ENCODE measurements at places on chromosomes 2 and 18.
A peak's percentile ranks its signal among the peaks of the same experiment; 100 is the strongest.

GRCh38 chr2:234608946-234609345, 112.1 kb upstream of the ARL4C start:
- H3K27ac ChIP-seq, result no peak overlapping the region
- H3K4me3 ChIP-seq, result no peak overlapping the region
- H3K36me3 ChIP-seq, result no peaks in the 10 kb centered on the region
- H3K4me1 ChIP-seq, result no peaks in the 10 kb centered on the region
- no peak for DNase-seq

DNA sequence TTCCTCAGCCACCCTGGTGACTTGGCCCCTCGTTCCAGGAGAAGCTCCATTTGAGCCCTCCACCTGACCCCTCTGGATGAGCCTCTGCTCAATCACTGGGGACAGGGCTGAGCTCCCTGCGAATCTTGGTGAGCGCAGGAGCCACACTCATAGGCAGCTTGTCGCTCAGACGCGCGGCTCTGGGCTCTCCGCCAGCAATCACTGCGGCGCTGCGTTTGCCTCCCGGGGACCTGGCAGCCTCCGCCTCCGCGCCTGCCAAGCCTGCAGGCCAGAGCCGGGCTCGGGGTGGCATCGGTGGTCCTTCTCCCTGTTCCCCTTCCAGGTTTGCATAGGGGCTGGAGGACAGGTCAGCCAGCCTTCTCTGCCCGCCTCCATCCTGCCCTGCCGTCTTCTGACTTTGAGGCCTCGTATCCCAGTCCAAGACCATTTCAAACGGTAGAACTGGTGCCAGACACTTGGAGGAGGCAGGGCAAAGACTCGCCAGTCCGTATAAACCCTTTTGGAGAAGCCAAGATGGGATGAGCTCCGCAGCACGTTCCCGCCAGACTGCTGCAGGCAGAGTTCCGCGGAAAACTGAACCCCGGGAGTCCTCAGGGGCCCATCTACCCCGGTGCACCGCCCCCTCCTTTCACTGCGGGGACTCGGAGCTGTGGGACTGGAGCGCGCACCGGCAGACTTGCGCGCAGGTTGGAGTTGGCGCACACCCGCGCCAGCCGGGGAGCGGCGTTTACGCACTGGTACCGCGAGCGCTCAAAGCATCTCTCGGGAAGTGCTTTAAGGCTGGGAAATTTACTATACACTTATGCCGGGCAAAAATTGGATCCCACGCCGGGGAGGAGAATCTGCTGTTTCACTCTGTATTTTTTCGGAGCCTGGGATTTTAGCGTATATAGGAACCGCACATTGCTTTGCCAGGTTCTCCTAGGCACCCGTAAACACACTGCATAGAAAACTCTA, 1.1 kb upstream of the TACR1 start:
- peaks cover 52% of the 10 kb centered on the region for H3K27me3 ChIP-seq
- peak overlapping the region; percentile 58 for H3K4me3 ChIP-seq
- no peaks in the 10 kb centered on the region for H3K36me3 ChIP-seq
- H3K4me1 ChIP-seq, result peaks cover 13% of the 10 kb centered on the region

DNA sequence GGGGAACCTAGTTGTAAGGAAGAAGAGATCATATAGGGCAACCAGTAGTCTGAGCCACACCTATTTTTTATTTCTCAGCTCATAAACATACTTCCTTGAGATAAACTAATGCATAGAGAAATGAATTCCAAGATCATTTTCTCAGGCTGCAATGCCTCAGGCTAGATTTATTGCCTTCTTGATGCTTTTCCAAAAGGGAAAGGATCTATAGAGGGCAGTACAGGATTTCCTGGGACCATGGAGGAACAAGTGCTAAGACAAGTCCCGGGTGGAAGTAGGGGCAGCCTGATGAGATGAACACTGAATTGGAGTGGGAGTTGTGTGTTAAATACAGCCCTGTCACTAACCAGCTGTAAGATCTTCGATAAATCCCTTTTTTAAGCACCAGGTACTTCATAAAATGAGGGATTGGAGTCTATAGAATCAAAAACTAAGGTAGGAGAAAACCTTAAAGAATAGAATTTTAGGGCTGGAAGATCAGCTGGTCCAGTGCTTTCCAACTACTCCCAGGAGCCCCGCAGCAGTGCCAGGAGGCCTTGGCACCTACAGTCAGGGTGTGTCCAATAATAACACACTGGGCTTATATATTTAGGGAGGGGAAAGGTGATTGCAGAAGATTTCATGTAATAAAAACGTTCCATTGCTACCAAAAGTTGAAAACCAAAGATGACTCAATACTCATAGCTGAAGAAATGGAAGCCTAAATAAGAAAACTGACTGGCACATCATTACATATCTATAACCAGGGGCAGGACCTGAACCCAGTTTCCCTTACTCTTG, 58.1 kb downstream of the SERTAD2 start:
- H3K27me3 ChIP-seq, result peaks cover 24% of the 10 kb centered on the region
- peak; percentile 20 for DNase-seq
- no peak overlapping the region for H3K27ac ChIP-seq
- peaks cover 6% of the 10 kb centered on the region for H3K36me3 ChIP-seq
- H3K4me1 ChIP-seq, result peaks cover 6% of the 10 kb centered on the region
- no peak overlapping the region for H3K4me3 ChIP-seq

DNA sequence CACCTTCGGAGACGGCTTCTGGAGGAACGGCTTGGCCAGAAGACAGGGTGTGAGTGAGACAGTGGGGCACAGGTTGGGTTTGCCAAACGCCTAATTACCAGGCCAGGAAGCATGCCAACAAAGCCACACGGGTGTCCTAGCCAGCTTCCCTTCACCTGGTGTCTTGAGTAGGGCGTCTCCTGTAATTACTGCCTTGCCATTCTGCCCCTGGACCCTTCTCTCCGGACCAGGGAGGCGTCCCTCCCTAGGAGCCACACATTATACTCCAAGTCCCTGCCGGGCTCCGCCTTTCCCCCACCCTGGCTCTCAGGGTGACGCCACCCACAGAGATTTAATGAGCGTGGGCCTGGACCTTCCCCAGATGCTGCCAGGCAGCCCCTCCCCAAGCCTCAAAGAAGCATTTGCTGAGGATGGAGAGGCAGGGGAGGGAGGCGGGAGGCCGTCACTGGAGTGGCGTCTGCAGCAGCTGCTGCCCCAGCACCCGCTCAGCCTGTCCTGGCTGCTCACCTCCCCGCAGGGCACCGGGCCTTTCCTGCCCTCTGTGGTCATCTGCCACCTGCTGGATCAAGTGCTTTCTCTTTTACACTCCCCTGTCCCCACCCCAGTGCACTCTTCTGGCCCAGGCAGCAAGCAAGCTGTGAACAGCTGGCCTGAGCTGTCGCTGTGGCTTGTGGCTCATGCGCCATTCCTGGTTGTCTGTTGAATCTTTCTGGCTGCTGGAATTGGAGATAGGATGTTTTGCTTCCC, 20.7 kb downstream of the FOSL2 start:
- H3K27me3 ChIP-seq, result no peaks in the 10 kb centered on the region
- H3K4me1 ChIP-seq, result peaks cover 37% of the 10 kb centered on the region
- H3K36me3 ChIP-seq, result peaks cover 55% of the 10 kb centered on the region
- no peak overlapping the region for H3K4me3 ChIP-seq

DNA sequence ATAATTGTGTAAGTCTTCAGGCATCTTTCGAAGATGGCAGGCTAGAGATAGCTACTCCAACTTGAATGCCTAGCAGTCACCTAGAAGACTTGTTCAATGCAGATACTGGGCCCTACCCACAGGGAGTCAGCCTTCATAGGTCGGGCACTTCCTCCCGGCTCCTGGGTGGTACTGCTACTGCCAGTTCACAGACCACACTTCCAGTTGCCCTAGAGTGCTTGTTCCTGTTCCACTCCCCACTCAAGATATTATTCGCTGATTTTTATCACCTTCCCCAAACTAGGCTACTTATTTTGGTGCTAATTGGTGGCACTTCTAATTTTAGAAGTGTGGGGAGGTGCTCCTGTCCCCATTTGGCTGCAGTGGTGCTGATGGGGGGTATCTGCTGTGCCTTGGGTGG, 34.2 kb downstream of the INPP4A start:
- H3K27me3 ChIP-seq, result no peaks in the 10 kb centered on the region
- no peak overlapping the region for H3K27ac ChIP-seq
- no peak for DNase-seq
- no peaks in the 10 kb centered on the region for H3K36me3 ChIP-seq
- H3K4me1 ChIP-seq, result peaks cover 15% of the 10 kb centered on the region
- H3K4me3 ChIP-seq, result no peak overlapping the region

GRCh38 chr2:136005462-136006196, 20.2 kb upstream of the DARS1 start:
- no peaks in the 10 kb centered on the region for H3K36me3 ChIP-seq
- H3K27ac ChIP-seq, result no peak overlapping the region
- H3K27me3 ChIP-seq, result no peaks in the 10 kb centered on the region
- H3K4me3 ChIP-seq, result no peak overlapping the region

DNA sequence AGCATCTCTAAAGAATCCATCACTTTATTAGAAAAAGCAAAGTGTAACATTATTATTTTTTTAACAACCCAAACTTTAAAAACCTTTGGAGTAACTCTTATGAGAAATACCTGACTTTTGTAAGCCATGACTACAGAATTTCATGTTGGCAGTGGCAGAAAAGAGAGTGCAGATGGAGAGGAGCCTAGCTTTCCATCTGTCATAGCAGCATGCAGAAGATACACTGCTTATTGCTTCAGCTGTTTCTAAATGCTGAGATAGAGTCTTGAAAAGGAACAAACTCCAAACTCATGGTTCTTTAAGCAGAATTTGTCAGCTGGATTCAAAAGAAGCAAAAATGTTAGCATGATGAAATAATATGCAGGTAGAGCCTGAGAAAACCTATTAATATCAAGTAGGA, 1130.3 kb downstream of the DPP10 start:
- no peaks in the 10 kb centered on the region for H3K36me3 ChIP-seq
- no peak for DNase-seq
- H3K27me3 ChIP-seq, result no peaks in the 10 kb centered on the region
- H3K4me1 ChIP-seq, result no peaks in the 10 kb centered on the region

- no peak overlapping the region for H3K4me3 ChIP-seq
- DNase-seq, result no peak
- no peak overlapping the region for H3K27ac ChIP-seq
- H3K4me1 ChIP-seq, result no peaks in the 10 kb centered on the region
- no peaks in the 10 kb centered on the region for H3K27me3 ChIP-seq
- H3K36me3 ChIP-seq, result no peaks in the 10 kb centered on the region
Observed at GRCh38 chr18:54626779-54627178, 35.7 kb downstream of the DYNAP start.

DNA sequence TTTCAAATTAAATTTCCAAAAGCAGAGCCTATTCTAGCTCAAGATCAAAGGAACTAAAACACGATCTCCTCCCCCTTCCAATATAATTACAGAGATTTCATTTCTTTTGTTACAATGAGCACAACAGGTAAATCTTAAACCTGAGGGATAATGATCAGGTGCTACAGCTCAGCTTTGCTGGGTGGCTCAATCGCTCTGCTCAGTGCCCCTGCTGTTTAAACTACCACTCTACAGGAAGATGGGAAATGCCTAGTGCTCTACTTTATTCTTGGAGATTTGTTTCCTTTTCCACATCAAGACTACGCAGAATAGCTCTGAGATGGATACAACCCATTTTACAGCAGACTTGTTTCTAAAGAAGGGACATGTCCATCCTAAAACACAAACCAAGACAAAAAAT, 162.3 kb downstream of the TCF4 start:
- no peaks in the 10 kb centered on the region for H3K36me3 ChIP-seq
- H3K4me1 ChIP-seq, result peaks cover 16% of the 10 kb centered on the region
- no peaks in the 10 kb centered on the region for H3K27me3 ChIP-seq
- no peak for DNase-seq
- no peak overlapping the region for H3K4me3 ChIP-seq

GRCh38 chr2:153005071-153005730, 286.8 kb downstream of the ARL6IP6 start:
- H3K4me3 ChIP-seq, result no peak overlapping the region
- no peaks in the 10 kb centered on the region for H3K36me3 ChIP-seq
- no peaks in the 10 kb centered on the region for H3K27me3 ChIP-seq
- no peaks in the 10 kb centered on the region for H3K4me1 ChIP-seq
- DNase-seq, result no peak
- H3K27ac ChIP-seq, result no peak overlapping the region

DNA sequence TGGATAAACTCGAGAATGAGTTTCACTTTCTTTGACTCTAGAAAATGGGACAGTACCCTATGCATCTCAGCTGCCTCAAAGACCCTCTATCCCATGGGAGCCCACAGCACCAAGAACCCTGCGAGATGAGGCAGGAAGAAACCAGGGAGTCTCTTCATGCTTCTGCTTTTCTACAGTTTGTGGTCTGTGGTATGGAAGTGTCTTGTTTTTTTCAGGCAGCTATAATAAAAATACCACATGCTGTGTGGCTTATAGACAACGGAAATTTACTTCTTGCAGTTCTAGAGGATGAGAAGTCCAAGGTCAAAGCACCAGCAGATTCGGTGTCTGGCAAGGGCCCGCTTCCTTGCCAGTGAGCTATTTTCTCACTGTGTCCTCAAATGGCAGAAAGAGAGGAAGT, 257.9 kb downstream of the SUCLG1 start:
- H3K36me3 ChIP-seq, result no peaks in the 10 kb centered on the region
- H3K4me3 ChIP-seq, result no peak overlapping the region
- H3K4me1 ChIP-seq, result no peaks in the 10 kb centered on the region
- H3K27me3 ChIP-seq, result no peaks in the 10 kb centered on the region
- H3K27ac ChIP-seq, result no peak overlapping the region
- no peak for DNase-seq

- H3K27me3 ChIP-seq, result no peaks in the 10 kb centered on the region
- no peak overlapping the region for H3K27ac ChIP-seq
- peak; percentile 80 for DNase-seq
Observed at GRCh38 chr2:72980535-72981217, 63.4 kb downstream of the EMX1 start.
